ENCODE measurements at places on chromosomes 7 and 10. TPM values are rescaled to one million over a fixed set of nuclear protein-coding genes. Genes with fewer than 3 reads are reported as not detected.

The CRYGN gene
- not detected for total RNA-seq

The FXYD4 gene
- not detected for total RNA-seq

The HTRA1 gene
- 69.5 TPM for total RNA-seq

The TBATA gene
- total RNA-seq: not detected

The SYT15 gene
- total RNA-seq: not detected

The EIF3A gene
- 156 TPM for total RNA-seq

The NEUROD6 gene
- total RNA-seq: not detected

The LIMK1 gene
- 21.0 TPM for total RNA-seq

The GLCCI1 gene
- total RNA-seq: 4.6 TPM

The PNLIPRP3 gene
- total RNA-seq: not detected

The EFCAB10 gene
- total RNA-seq: not detected

The ELN gene
- 122 TPM for total RNA-seq

The MEOX2 gene
- total RNA-seq: 0.29 TPM

The SPDYE2 gene
- not detected for total RNA-seq

The MMRN2 gene
- 1.8 TPM for total RNA-seq

DNA sequence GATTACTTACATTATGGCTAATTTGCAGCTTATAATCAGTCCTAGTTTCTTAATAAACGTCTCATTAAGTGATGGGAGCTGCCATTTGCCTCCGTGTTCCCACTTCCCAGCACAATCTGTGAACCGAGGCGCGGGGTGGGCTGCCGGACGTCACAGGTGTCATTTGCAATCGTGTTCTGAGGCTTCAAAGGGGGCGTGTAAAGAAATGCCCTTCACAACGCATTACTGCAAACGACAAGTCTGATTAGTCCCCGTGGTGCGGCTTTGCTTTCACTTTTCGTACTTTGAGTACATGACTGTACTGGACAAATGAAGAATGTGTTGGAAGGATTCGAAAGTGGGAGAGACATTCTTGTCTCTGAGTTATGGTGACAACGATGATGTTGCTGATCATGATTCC, 614.2 kb upstream of the ADARB2 start:
- no peak overlapping the region for H3K4me3 ChIP-seq
- no peak for DNase-seq
- no peaks in the 10 kb centered on the region for H3K4me1 ChIP-seq
- no peaks in the 10 kb centered on the region for H3K27me3 ChIP-seq
- no peak overlapping the region for H3K27ac ChIP-seq

GRCh38 chr7:30877993-30878392, 33.7 kb upstream of the AQP1 start:
- H3K27me3 ChIP-seq: no peaks in the 10 kb centered on the region
- DNase-seq: no peak
- no peaks in the 10 kb centered on the region for H3K36me3 ChIP-seq
- H3K4me1 ChIP-seq: no peaks in the 10 kb centered on the region
- no peak overlapping the region for H3K27ac ChIP-seq
- no peak overlapping the region for H3K4me3 ChIP-seq

GRCh38 chr10:71632200-71632820, 87.3 kb downstream of the C10orf105 start:
- H3K27ac ChIP-seq: no peak overlapping the region
- no peak for DNase-seq
- no peaks in the 10 kb centered on the region for H3K4me1 ChIP-seq
- no peak overlapping the region for H3K4me3 ChIP-seq
- peaks cover 10% of the 10 kb centered on the region for H3K27me3 ChIP-seq

DNA sequence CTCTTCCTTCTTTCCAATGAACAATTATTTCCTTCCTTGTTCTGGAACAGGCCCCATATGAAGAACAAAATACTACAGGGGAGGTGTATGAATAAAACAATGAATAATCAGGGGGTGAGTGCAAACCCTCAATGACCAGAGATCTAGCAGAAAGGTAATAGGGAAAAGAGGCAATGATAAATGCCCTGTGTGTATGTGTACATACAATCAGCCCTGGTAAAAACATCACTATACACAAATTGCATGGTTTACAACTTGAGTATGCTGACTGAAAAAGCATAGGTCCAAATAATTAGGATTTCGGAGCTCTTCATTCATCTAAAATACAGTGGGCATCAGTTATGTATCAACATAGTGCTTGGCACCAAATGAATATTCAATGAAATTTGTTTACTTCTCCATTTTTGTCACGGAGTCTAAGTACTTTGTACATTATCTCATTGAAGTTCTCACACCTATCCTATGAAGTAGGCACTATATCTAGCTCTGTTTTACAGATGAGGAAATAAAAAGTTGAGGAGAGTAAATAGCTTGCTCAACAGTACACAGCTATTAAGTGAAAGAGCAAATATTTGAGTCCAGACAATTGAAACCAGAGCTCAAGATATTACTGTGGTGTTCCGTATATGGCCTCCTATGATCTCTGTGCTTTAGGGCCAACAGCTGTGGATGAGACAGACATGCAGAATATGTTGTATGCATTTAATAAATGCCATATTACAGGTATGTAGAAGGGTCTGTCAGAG, 1065.4 kb downstream of the SORCS3 start:
- peaks cover 7% of the 10 kb centered on the region for H3K4me1 ChIP-seq
- no peaks in the 10 kb centered on the region for H3K36me3 ChIP-seq
- no peak overlapping the region for H3K27ac ChIP-seq

DNA sequence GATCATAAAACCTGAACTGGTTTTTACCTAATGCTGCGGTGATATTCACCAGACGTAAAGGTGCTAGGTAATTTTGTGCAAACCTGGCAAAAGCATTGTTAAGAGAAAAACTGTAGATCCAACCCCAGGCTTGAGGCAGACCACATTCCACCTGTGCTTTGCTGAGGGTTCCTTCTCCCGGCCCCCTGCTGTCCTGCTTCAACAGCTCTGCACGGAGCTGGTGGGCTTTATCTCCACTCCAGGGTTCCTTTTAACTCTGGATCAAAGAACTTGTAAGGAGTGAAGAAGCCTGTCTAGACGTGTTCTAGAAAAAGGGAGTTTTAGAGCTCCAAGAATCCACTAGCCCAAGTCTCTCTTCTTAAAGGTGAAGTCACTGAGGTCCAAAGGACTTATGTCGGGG, 87.5 kb upstream of the NMT2 start:
- H3K27me3 ChIP-seq: no peaks in the 10 kb centered on the region
- H3K27ac ChIP-seq: no peak overlapping the region
- H3K36me3 ChIP-seq: no peaks in the 10 kb centered on the region
- H3K4me1 ChIP-seq: peaks cover 16% of the 10 kb centered on the region
- no peak overlapping the region for H3K4me3 ChIP-seq

GRCh38 chr7:122038904-122039303, 105.1 kb downstream of the AASS start:
- H3K4me3 ChIP-seq: no peak overlapping the region
- H3K27me3 ChIP-seq: no peaks in the 10 kb centered on the region
- no peaks in the 10 kb centered on the region for H3K36me3 ChIP-seq
- H3K27ac ChIP-seq: no peak overlapping the region
- no peaks in the 10 kb centered on the region for H3K4me1 ChIP-seq

- peak overlapping the region; percentile 83 for H3K27ac ChIP-seq
- peaks cover 52% of the 10 kb centered on the region for H3K4me1 ChIP-seq
- no peak for DNase-seq
- H3K27me3 ChIP-seq: no peaks in the 10 kb centered on the region
Observed at GRCh38 chr7:128408709-128409595, 830 bp downstream of the IMPDH1 start.

DNA sequence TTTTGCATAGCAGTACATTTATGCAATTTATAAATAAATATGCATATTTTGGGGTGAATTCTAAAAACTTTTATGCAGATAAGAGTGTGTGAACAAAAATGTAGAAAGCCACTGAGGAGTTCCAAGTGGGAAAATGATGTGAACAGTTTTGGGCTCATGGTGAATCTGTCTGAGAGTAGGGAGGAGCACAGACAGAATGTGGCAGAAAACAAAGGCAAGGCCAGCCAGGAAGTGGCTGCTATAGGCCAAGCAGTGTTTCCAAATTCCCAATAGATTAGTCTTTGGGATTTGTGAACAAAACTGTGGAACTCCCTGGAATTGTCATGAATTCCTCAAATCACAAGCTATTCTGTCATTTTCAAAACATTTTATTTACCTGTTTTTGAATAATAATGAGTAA, 73.6 kb upstream of the AMPH start:
- no peak overlapping the region for H3K4me3 ChIP-seq
- no peak overlapping the region for H3K27ac ChIP-seq
- no peaks in the 10 kb centered on the region for H3K36me3 ChIP-seq
- no peaks in the 10 kb centered on the region for H3K4me1 ChIP-seq

DNA sequence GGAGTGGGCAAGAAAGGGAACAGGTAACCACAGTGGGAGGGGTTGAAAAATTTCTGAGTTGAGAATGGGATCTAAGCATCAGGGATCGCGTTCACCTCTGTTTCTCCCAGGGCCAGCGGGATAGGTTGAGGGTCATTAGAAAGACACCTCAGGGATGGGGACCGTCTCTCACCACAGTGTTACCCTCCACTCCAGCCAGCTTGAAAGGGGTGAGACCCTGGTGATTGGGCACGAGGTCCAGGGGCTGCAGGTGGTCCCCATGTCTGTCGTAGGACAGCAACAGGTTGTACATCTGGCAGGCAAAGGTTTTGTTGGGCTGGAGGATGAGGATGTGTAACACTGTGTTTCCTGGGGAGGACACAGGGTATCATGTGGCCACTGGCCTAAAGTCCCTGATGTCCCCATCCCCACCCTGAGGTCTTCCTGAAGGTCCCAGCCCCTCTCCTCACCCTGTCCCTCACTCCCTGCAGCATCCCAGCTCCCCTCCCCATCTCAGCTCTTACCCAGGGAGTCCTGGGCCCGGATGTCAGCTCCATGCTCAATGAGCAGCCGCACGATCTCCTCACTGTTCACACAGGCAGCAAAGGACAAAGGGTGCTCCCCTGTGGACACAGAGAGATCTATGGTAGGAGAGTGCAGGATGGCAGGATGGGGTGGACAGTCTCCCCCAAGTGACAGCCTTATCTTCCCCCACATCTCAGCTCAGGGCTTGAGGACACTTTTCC, 9.1 kb downstream of the TRPV6 start:
- no peak overlapping the region for H3K27ac ChIP-seq
- peaks cover 10% of the 10 kb centered on the region for H3K27me3 ChIP-seq
- no peak for DNase-seq
- H3K4me3 ChIP-seq: no peak overlapping the region
- H3K4me1 ChIP-seq: no peaks in the 10 kb centered on the region
- peaks cover 10% of the 10 kb centered on the region for H3K36me3 ChIP-seq

DNA sequence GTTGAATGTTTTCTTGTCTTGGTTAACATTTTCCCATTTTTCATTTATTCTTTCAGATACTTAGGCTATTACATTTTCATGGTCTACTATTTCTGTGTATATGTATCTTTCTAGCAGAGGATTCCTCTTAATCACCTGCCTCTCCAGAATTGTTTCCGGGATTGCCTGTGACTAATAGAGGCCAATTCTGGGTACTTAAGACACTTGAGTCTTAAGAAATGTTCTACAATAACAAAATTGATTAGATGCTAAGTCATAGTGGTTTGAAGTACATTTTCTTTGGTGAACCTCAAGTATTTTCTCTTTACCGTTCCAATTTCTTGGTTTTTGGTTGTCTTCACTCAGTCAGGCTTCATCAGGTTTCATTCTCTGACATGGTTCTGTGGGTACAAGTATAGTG, 26.4 kb downstream of the BBS9 start:
- DNase-seq: no peak
- no peaks in the 10 kb centered on the region for H3K27me3 ChIP-seq
- H3K27ac ChIP-seq: no peak overlapping the region

- H3K36me3 ChIP-seq: no peaks in the 10 kb centered on the region
- DNase-seq: peak; percentile 66
- peak overlapping the region; percentile 98 for H3K27ac ChIP-seq
Observed at GRCh38 chr10:110008518-110009339, 945 bp downstream of the ADD3 start.

- no peaks in the 10 kb centered on the region for H3K4me1 ChIP-seq
- no peaks in the 10 kb centered on the region for H3K36me3 ChIP-seq
- no peak overlapping the region for H3K4me3 ChIP-seq
- H3K27ac ChIP-seq: no peak overlapping the region
Observed at GRCh38 chr7:47196106-47196645, 385.7 kb downstream of the TNS3 start.

- H3K27ac ChIP-seq: no peak overlapping the region
- no peaks in the 10 kb centered on the region for H3K4me1 ChIP-seq
- H3K27me3 ChIP-seq: no peaks in the 10 kb centered on the region
- DNase-seq: no peak
- no peaks in the 10 kb centered on the region for H3K36me3 ChIP-seq
Observed at GRCh38 chr10:60549686-60550085, 160.0 kb upstream of the ANK3 start.

GRCh38 chr10:45253183-45253914, 62.1 kb downstream of the OR13A1 start:
- H3K4me1 ChIP-seq: no peaks in the 10 kb centered on the region
- H3K4me3 ChIP-seq: no peak overlapping the region
- no peaks in the 10 kb centered on the region for H3K36me3 ChIP-seq
- DNase-seq: no peak
- H3K27ac ChIP-seq: no peak overlapping the region

GRCh38 chr10:29119374-29119773, 169.5 kb upstream of the LYZL1 start:
- no peaks in the 10 kb centered on the region for H3K36me3 ChIP-seq
- no peak overlapping the region for H3K4me3 ChIP-seq
- H3K27ac ChIP-seq: no peak overlapping the region
- H3K27me3 ChIP-seq: no peaks in the 10 kb centered on the region
- DNase-seq: peak; percentile 59
- no peaks in the 10 kb centered on the region for H3K4me1 ChIP-seq

GRCh38 chr10:47457826-47458225, 26.1 kb downstream of the ANXA8 start:
- H3K36me3 ChIP-seq: no peaks in the 10 kb centered on the region
- no peaks in the 10 kb centered on the region for H3K27me3 ChIP-seq

DNA sequence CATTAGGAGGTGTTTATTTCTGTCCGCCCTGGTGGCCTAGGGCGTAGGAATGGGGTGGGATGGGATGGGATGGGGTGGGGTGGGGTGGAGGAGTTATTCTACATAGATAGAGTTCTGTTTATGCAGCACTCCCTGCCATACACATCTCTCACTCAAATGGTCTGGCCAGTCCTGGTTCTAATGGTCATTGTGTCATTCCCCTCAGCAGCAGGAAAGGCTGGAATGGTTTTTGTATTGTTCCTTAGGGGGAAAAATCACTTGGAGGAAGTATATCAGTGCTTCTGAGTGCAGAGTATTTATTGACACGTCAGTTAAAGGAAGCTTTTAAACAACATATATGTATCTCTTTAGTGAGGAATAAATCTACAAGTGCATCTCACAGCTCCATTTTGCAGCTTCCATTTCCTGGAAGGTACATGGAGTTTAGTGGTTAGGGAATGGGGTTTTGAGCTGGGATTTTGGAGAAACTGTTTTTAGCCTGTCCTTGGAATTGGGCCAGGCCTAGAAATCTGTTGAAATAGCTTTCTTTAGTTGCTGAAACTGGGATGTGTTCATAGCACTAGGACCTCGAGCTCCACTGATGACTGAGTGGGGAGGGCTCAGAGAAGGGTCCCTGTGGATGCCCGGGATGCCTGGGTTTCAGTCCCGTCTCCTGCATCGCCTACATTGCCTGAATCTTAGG, 8.3 kb downstream of the TSPAN14 start:
- DNase-seq: peak; percentile 60
- no peak overlapping the region for H3K4me3 ChIP-seq
- no peaks in the 10 kb centered on the region for H3K36me3 ChIP-seq
- H3K4me1 ChIP-seq: peaks cover 100% of the 10 kb centered on the region
